ENCODE measurements at places on chromosomes 2 and 18. TPM values are rescaled to one million over a fixed set of nuclear protein-coding genes. Genes with fewer than 3 reads are reported as not detected.

The UGT1A7 gene
- not detected for total RNA-seq

The AMER3 gene
- not detected for total RNA-seq

The PLEKHH2 gene
- 0.20 TPM for total RNA-seq

The LAMA3 gene
- total RNA-seq: 0.20 TPM

GRCh38 chr2:53381271-53381670 lies 386.3 kb upstream of the CHAC2 start:
- no peak for DNase-seq

DNA sequence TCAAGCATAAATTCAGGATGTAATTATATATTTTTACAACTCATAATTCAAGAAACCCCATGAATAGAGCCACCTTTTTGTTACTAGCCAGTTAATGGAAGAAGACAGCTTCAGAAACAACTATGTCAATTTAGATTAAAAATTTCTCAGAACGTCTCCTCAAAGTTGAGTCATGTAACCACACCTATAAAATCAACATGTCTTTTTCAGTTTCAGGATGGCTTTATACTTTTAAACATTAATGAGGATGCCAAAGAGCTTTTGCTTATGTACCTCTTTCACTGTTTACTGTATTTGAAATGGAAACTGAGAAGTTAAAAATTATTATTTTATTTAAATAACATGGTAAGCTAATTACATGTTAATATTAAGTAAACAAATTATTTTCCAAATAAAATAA lies 280.1 kb downstream of the PTH2R start:
- DNase-seq: no peak
